Activated CD4-positive, alpha-beta T cell treated with anti-CD3 and anti-CD28 coated beads for 24 hours (primary cell): ENCODE measurements at places on chromosomes 1 and 21.

- DNase-seq: no peak
Observed at GRCh38 chr1:115429241-115429640, 91.2 kb upstream of the NGF start.

GRCh38 chr1:76053021-76053420, 21.5 kb upstream of the ST6GALNAC3 start:
- DNase-seq: no peak

DNA sequence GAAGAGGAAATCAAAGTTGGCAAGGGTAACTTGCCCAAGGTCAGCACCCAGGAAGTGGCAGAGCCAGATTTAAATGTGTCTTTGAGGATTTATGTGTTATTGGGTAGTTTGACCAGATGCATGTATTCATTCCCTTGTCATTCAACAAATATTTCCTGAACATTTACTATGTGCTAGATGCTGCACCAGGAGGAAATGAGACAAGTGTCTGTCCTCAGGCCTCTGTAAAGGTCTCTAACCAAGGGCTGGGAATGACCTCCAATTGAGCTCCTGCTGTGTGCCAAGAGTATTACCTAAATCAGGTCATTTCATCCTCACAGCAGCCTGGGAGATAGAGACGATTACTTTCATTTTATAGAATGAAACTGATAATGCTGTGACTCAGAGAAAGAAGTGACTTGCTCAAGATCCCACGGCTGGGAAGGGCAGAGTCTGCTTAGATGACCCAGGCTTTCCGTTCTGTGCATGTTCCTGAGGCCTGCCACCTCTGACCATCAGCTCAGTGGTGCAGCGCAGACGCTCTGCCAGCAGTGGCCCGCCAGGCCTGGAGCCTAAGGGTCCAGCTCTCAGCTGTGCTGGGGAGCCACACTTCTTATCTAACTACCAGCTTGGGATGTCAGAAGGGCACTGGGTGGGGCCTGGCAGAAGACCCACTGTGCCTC, 3.5 kb upstream of the TTC22 start:
- no peak for DNase-seq

GRCh38 chr1:204174958-204175357, 8.8 kb upstream of the REN start:
- DNase-seq: no peak

- no peak for DNase-seq
Observed at GRCh38 chr1:201536558-201536957, 2.4 kb upstream of the NAV1 start.
